ENCODE measurements at places on chromosomes 2 and 18.

DNA sequence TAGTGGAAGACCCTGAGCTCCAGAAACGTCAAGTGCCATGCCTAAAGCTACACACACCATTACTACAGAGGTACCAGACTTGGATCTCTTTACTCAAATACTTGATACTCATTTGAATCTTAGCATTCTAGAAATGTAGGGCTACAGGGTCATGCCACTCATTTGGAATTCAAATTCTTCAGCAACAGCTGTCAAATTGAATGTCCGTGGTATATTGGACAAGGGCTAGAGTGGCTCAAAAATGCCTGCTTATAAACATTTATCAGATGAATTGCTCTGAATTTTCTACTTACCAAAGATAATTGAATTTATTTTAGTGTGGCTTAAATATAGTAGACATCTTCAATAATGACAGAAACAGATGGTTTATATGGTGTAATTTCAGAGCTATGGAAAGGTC lies 669.7 kb downstream of the SLC4A3 start:
- DNase-seq, result no peak

GRCh38 chr2:201016859-201017258 lies 53.4 kb upstream of the ORC2 start:
- DNase-seq, result no peak

DNA sequence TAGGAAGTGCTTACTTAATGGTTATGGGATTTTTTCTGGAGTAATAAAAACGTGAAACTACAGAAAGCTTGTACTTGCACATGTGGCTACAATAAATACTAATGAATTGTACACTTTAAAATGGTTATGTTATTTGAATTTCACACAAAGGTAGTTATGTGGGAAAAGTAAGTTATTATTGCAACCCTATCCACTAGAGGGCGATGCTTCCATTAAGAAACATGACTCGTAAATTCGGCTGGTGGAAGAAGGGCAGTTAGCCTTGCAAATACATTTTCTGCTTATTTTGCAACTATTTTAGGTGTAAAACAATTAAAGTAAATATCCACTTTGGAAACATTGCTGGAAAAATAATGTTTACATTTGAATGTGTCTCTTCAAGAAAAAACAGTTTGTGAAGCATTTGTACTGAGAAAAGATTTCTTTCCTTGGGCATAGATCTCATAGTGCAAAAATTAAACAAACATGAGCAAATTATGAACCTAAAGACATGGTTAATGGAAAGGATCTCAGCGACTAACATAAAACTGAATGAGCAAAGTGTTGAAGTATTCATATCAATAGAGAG lies 68.1 kb upstream of the CSRNP3 start:
- DNase-seq, result peak; percentile 7

DNA sequence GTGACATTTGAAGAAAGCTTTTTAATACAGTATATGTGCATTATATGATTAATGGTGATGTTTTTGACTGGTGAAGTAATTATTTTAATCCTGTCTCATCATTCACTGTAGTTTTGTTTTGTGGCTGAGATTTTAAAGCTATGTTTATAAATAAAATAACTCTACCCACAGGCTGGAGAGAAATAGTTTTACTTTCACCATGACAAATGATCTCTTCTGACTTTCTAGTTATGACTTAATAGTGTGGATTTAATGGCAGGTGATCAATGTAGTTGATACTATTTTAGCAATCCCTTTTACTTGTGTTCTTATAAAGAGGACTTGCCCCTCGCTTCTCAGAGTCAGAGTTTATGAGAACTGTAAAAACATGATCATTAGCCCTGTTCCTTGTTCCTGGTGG lies 289.5 kb upstream of the SIX3 start:
- DNase-seq, result no peak

DNA sequence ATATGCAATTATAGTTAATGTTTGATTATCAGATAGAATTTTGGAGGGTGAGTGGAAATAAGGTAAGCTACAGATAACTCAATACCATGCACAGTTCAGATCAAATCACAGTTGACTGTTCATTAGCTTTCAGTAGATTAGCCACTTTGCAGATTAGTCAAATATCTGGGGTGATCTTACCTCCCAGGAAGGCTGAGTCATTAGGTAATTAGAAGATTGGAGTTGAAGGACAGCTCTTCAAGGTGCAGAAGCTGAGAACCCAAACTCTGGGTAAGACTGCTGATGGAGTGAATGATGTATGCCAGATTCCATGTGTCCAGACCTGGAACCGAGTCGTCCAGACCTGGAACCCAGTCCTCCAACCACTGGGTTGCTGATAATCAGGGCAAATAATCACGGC lies 262.8 kb upstream of the UBE2E3 start:
- DNase-seq, result no peak

DNA sequence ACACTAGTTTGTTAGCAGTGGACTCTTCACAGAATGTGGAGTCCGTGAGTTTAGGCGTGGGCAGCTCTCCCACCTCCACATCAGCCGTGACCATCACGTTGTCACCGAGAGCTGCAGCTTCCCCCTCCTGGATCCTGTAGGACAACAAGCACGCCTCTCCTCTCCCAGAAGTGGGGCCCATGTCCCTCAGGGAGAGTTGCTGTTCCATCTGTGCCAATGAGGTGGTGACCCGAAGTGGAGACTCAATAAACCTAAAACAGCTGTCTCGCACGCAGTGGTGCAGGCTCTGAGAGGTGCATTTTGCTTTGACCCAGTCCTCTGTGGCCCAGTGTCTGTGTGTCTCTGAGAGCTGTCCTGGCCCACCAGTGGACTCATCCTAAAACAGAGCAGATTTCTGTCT lies 456.5 kb upstream of the SOX11 start:
- DNase-seq, result no peak

- DNase-seq, result peak; percentile 35
Measured at GRCh38 chr2:31319406-31320175, 85.6 kb downstream of the EHD3 start.

DNA sequence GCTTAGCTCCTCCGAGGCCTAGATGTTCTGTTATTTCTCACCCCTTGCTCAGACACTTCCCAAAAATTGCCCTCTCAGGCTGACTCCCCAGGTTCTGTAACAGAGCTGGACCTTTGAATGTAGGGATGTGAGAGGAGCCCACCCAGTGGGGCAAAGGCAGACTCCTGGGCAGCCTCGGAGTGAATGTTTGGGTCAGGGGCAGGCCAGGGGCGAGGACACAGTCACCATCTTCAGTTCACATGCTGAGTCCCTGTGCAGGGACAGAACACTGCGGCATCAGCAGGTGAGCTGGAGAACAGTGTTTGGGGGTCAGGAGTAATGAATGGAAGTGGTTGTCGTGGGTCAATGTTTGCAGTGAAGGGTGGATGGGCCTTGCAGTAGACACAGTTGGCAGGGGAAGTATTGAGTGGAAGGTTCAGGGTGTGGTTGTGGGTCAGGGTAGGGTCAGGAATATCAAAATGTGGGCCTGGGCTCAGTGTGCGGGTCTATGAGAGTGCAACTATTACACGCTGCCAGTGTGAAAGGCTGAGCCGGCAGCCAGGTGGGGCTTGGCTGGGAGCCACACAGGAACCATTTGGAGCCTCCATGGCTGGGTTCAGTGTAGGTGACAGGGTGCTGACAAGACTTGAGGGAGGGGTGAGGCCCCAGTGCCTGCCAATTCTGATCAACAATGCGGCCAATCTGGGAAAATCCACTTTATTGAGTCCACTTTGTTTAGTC lies 4.4 kb downstream of the IHH start:
- no peak for DNase-seq

GRCh38 chr18:3450012-3450798 lies at the start of gene TGIF1:
Gene TGIF1 (plus strand): TSS chr18:3450172. CDS start chr18:3450490, 318 bp downstream.
- DNase-seq, result peak; percentile 72

- no peak for DNase-seq
Measured at GRCh38 chr2:56185101-56185581, 1.4 kb downstream of the CCDC85A start.

DNA sequence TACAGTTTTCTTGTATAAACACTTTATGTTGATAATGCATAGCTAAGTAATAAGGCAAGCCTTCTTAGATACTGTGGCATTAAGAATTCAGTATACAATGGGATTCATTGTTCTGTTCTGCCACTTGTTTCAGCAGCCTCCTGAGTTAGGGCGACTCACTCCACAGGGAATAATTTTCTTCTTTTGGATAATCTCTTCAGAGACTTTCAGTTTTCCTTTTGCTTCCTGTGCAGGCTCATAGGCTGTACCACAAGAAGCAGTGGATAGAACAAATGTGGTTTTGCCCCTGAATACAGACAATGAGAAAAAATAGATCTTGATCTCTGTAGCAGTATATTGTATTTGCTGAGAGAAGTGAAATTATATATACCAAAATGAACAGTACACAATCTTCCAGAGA lies 298.0 kb downstream of the ZNF407 start:
- DNase-seq, result no peak

- DNase-seq, result no peak
Measured at GRCh38 chr2:98172951-98173350, 86.0 kb downstream of the VWA3B start.

GRCh38 chr18:463403-463802 lies 37.1 kb downstream of the COLEC12 start:
- DNase-seq, result no peak

GRCh38 chr2:72953528-72953927 lies 36.2 kb downstream of the EMX1 start:
- no peak for DNase-seq

DNA sequence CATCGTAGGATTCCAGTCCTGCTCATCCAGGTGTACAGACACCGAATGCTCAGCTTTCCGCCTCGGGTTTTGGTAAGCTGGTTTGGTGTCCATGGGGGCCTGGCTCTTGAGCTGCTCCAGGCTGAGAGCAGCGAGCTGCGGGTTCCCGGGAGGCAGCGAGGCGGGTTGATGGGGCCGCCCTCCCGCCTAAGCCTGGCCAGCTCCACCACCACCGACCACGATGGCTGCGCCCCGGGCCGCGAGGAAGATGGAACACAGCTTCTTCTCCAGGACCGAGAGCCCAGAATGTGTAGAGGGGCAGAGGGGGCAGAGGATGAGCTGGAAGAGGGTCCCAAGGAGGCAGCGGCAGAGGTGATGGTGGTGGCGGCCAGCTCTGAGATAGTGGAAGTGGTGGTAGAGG lies 64.1 kb downstream of the AKAIN1 start:
- no peak for DNase-seq

- no peak for DNase-seq
Measured at GRCh38 chr2:218343591-218343990, 13.1 kb upstream of the CATIP start.

- DNase-seq, result no peak
Measured at GRCh38 chr2:109372614-109373013, 241.2 kb downstream of the SEPTIN10 start.

GRCh38 chr2:188114014-188114413 lies 177.7 kb upstream of the GULP1 start:
- DNase-seq, result no peak

DNA sequence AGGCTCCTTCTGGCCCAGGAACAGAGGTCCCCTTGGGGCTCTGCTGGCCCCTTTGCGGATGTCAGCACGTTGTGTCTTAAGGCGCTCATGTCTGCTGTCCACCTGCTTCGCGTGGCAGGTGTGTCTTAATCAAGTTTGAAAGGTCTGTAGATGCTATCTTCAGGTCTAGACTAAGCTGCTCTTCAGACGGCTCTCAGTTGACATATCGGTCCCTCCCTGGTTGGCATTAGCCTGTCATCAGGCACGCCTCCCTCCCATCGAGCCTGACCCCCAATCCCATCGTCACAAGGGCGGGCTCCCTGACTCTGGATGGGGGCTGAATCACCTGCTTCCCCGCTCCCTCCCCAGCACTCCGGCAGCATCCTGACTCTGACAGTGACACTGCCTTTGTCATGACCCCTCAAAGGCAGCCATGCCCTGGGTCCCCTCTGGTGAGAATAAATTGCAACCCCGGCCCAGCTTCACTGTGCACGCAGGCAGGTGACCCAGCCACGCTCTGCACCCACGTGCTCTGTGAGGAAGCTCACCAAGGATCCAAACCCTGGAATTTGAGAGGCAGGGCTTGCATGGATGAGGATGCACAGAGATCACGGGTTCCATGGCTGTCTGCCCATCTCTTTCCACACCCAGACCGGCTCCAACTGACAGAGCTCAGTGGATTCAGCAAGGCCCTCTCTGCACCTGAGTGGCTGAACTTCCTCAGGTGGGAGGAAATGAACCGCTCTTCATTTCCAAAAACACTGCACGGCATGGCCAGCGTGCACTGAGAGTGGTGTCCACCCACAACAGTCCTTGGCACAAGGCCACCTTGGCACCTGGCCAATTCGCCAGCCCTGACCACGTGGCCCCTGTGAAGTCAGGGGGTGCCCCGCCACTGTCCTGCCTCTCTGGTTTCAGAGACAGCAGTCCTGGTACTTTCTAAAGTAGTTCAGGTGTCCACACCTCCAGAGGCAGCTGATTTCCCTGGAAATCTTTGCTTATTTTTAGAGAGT lies 110.2 kb upstream of the GPC1 start:
- DNase-seq, result no peak

DNA sequence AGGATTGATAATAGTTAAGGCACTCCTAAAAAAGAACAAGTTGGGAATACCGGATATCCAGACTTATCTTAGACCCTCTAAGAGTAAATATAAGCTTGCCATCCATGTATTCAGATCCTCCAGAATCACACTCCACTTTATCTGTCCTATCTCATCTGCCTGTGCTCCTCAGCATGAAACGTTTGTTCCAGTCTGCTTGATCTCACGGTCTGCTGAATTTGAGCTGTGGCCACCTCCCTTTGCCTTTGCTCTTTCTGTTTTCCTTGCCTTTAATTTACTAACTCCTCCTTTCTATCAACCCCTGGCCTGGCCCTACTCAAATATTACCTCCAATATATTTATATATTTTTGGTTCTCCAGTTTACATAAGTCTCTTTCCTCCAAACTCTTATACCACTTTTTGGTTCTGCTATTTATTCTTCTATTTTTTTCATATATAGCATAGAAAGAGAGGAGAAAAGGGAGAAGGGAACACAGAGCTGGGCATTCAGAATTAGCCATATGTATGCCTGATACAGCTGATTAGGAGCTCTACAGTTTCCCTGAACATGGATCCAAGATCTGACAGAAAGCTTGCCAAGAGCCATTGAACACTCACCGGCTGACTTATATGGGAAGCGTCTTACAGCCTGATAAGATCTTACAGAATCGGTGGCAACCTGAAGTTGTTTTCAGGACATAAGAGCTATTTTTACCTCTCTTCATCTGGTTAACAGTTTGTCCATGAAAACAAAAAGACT lies 21.8 kb upstream of the DNAJC27 start:
- no peak for DNase-seq

- DNase-seq, result peak; percentile 21
Measured at GRCh38 chr2:11863103-11863502, 116.7 kb downstream of the LPIN1 start.

GRCh38 chr2:223943561-223944008 lies 1.6 kb downstream of the WDFY1 start:
- DNase-seq, result no peak

DNA sequence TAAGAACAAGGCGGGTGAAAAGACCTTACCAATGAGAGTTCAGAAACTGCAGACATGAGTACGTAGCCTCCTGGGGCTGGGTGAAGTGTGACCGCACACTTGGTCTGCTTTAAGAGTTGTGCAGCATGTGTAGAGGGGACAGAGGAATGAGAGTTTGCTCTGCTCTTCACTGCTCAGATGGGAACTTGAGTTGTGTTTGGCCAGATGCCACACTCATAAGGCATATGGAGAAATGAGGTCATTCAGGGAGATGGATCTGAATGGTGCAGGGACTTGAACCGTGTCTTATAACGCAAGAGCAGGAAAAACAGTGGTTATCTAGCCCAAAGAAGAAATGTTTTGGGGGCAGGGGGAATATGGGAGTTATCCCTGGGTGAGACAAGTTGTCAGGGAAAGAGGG lies 273.8 kb upstream of the LYPD1 start:
- no peak for DNase-seq

- DNase-seq, result no peak
Measured at GRCh38 chr2:28949617-28950305, 31.3 kb upstream of the TOGARAM2 start.

GRCh38 chr2:85783796-85784195 lies 30.0 kb downstream of the ATOH8 start:
- DNase-seq, result no peak

- no peak for DNase-seq
Measured at GRCh38 chr18:78293940-78294541, 685.6 kb upstream of the SALL3 start.
